T-helper 2 cell (primary cell): ENCODE measurements at places on chromosomes 6 and 20.
A peak's percentile ranks its signal among the peaks of the same experiment; 100 is the strongest.

DNA sequence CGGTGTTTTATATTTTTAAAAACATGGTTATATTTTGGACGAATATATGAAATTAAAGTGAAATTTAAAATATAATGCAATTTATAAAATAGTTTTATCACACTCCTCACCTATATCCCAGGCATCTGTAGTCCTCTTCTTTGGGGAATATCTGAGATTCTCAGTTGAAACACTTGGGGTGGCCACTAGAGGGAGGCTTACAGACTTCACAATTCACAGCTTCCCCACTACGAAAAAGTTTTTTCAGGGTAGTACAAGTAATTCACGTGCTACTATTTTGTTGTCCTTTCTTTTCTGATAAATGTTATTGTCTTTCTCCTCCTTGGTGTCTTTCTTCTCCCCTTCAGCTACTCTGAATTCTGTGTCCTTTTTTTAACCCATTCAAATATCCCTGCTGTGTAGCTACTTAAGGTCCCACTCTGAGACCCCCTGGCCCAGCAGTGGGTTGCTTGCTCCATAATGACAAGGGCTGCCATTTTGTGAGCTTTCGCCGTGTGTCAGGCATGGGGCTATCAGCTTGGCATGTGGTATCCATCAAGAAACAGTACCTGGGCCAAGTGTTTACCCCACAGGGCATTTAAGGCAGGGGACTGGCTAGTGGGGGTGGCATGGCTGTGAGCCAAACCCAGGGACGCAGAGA is 43.6 kb upstream of the PHACTR3 start:
- DNase-seq = no peak

DNA sequence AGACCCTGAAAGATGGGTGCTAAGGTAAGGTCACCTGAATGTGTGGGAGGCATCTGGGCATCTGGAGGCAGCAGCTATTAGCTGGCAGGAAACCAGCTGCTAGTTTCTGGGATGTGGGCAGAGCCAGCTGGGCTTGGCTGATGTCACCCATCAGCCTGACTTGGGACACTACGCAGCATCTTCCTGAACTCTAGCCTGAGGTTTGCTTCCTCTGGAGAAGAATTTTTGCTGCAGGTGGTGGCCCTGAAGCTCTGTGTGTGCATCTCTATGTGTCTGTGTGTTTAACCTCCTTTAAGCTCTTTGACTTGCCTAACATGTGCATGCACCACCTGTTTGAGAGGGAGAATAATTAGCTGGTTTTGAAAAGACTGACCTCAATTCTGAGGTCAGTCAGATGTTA is 465.1 kb upstream of the CHD6 start:
- DNase-seq = no peak

GRCh38 chr6:116411284-116411623 is 40.5 kb downstream of the DSE start:
- no peak for DNase-seq

DNA sequence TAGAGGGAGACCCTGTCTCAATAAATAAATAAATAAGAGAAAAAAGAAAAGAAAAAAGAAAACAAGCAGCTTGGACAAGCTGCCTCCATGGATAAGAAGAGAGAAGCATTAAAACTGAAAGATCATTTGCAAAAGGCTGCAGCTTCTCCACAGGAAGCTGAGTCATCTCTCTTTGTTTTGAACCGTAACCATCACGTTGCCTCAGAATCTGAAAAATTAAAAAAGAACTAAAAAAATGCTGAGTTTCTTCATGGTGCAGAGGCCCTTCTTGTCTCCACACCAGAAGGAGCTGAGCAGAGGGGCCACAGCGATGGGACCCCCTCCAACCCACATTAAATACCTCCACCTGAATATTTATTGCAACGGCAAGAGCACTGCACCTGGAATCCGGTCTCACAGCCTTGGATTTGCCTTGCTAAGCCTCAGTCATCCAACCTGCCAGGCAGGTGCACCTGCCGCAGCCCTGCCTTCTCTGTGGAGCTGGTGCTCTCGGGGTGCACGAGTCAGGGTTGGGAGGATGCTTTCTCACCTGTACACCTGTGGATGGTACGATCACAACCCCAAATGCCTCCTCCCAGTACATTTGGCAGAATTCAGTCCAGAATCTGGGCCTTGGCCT is 28.1 kb downstream of the TOX2 start:
- peak; percentile 23 for DNase-seq

DNA sequence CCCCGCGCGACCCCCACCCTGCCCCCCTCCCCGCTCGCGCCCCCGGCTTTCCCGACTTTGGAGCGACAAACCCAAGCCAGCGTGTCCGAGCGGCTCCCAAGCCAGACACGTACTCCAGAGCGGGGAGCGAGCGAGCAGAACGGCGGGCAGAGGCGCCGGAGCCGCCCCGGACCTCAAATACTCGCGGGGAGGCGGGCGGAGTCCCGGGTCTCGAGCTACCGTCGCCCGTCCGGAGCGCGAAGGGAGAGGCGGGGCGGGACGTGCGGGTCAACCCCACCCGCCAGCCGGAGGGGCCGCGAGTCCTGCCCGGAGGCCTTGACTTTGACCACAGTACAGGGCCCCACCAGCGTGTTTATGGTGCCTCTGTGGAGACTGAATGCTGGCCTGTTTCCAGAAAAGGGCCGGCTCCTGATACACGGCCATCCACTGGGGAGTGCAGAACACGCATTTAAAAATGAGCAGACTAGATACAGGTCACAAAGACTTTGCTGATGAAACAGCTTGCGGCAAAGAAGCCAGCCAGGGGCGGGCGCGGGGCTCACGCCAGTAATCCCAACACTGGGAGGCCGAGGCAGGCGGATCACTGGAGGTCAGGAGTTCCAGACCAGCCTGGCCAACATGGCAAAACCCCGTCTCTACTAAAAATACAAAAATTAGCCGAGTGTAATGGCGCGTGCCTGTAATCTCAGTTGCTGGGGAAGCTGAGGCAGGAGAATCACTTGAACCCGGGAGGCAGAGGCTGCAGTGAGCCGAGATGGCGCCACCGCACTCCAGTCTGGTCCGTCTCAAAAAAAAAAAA is at the start of gene SERPINB6:
Gene SERPINB6 (minus strand): TSS at position 148 of the 799 bp plus-strand sequence. CDS start 12,235 bp downstream, outside the sequence.
- DNase-seq = peak; percentile 31

- no peak for DNase-seq
Measured at GRCh38 chr6:149357726-149358538, 40.4 kb downstream of the TAB2 start.

DNA sequence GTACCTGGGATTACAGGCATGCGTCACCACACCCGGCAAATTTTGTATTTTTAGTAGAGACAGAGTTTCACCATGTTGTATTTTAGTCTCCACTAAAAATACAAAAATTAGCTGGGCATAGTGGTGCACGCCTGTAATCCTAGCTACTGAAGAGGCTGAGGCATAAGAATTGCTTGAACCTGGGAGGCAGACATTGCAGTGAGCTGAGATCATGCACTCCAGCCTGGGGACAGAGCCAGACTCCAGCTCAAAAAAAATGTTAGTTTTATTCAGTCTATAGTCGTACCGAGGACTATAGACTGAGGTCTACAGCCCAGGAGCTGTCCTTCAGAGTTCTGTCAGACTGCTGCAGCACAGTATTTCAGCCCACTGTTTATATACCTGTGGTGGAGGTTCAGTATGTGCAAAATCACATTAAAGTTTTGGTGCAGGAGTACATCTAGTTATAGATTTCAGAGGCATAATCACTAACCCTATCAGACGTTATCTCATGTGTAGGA is 3.6 kb upstream of the CASP8AP2 start:
- DNase-seq = no peak
